ENCODE measurements at places on chromosomes 5 and 9.
A peak's percentile ranks its signal among the peaks of the same experiment; 100 is the strongest.

DNA sequence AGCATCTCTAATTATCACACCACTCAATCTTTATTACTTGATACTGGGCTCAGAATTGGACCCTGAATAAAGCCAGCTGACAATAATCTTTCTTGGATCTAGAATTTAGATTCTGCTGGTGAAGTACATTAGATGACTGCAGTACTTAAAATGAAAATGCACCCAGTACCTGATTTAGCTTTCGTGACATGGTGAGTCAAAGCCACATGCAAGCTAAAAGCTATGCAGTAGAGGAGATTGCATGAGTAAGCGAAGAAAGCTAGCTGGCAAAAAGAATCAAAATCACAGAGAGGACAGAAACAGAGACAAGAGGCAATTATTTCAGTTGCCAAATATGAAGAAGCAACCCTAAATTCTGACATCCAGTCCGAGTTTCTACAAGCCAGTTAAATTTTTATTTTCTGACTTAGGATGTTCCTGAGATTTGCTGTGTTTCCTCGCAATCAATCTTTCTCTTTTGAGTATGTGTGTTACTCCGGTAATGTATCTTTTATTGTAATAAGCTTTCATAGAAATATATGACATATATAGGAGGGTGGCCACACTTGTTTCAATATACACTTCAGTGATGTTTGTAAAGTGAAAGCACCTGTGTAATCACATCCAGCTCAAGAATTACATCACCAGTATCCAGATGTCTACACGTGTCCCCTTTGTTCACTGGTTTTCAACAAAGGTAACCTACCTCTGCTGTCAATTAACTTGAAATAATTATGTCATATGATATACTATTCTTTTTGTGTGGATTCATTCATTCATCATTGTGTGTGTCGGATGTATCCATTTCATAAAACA lies 101.7 kb downstream of the CDH18 start:
- no peak overlapping the region for H3K4me3 ChIP-seq
- no peaks in the 10 kb centered on the region for H3K4me1 ChIP-seq
- no peak for DNase-seq
- no peaks in the 10 kb centered on the region for H3K36me3 ChIP-seq
- no peaks in the 10 kb centered on the region for H3K27me3 ChIP-seq
- no peak overlapping the region for H3K27ac ChIP-seq

DNA sequence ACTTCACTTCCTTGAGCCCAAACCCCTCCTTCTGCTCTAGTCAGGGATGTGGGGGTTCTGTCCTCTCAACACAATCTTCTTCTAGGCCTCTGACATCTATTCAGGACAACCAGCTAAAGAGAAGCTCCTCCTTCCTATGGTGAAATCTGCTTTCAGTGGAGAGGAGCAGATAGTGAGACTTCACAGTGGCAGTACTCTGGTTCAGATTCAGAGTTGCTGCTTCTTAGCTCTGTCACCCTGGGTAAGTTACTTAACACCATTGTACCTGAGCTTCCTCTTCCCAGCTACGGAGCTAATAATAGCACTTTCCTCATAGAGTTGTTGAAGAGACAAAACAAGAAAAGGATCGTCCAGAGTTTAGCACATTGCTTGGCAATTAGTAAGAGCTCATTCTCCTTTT lies 77.3 kb upstream of the LARP1 start:
- H3K4me1 ChIP-seq = peaks cover under 1% of the 10 kb centered on the region
- no peak for DNase-seq
- H3K36me3 ChIP-seq = no peaks in the 10 kb centered on the region

DNA sequence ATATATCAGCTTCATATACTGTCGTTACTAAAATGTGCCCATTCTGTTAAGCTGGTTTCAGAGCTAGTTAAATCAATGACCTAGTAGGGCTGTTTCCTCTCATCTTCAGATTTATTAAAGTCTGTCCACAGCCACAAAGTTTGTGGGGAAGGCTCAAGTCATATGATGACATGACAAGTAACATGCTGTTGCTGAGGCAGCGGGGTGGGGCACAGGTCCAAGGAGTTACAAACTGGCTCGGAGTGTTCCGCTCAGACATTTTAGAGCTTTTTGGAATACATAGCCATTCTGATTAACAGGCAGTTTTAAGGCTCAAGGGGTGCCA lies 2.7 kb upstream of the ANP32B start:
- H3K36me3 ChIP-seq = no peaks in the 10 kb centered on the region
- H3K4me1 ChIP-seq = peaks cover 31% of the 10 kb centered on the region
- H3K27ac ChIP-seq = peak overlapping the region; percentile 83
- no peak overlapping the region for H3K4me3 ChIP-seq
- H3K27me3 ChIP-seq = no peaks in the 10 kb centered on the region

- DNase-seq = no peak
- no peaks in the 10 kb centered on the region for H3K4me1 ChIP-seq
- no peaks in the 10 kb centered on the region for H3K36me3 ChIP-seq
Observed at GRCh38 chr9:27117489-27118135, 8.6 kb downstream of the TEK start.

- H3K27ac ChIP-seq = no peak overlapping the region
- DNase-seq = no peak
- no peak overlapping the region for H3K4me3 ChIP-seq
- H3K27me3 ChIP-seq = no peaks in the 10 kb centered on the region
- H3K4me1 ChIP-seq = no peaks in the 10 kb centered on the region
- peaks cover 34% of the 10 kb centered on the region for H3K36me3 ChIP-seq
Observed at GRCh38 chr5:39107350-39107749, 33.2 kb upstream of the RICTOR start.

GRCh38 chr5:1409381-1410110 lies 35.7 kb downstream of the SLC6A3 start:
- H3K27me3 ChIP-seq = no peaks in the 10 kb centered on the region
- DNase-seq = no peak
- no peaks in the 10 kb centered on the region for H3K36me3 ChIP-seq
- no peaks in the 10 kb centered on the region for H3K4me1 ChIP-seq
- no peak overlapping the region for H3K27ac ChIP-seq

Measured in CD8-positive, alpha-beta memory T cell (primary cell).